ENCODE measurements at places on chromosomes 6 and 20.
A peak's percentile ranks its signal among the peaks of the same experiment; 100 is the strongest.

GRCh38 chr20:23452776-23453175 lies at the start of gene CST11:
Gene CST11 (minus strand): TSS chr20:23452876. CDS start chr20:23452811, 65 bp downstream.
- no peak for DNase-seq

DNA sequence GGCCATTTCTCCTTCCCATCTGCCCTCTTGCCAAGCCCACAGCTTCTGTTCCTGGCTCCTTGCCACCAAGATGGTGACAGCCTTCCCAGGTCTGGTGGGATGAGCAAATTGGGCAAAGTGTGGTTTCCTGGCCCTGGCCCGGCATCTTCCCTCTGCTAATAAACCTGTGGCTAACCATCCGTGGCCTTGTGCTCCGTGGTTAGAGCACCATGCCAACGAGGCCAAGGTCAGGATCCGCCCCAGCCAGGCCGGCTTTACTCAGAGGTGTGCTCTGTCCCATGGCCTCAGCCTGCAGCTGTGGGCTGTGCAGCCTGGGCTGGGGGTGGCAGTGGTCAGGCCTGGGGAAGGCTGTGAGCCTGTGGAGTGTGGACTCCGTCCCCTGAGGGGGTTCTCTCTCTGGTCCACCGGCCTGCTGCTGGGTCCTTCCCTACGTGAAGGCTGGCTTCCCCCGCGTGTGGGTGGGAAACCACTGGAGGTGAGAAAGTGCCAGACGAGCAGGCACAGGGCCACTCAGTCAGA lies 117.4 kb downstream of the VEGFA start:
- no peak for DNase-seq

GRCh38 chr6:166318227-166318626 lies 10.0 kb upstream of the PRR18 start:
- DNase-seq = no peak

DNA sequence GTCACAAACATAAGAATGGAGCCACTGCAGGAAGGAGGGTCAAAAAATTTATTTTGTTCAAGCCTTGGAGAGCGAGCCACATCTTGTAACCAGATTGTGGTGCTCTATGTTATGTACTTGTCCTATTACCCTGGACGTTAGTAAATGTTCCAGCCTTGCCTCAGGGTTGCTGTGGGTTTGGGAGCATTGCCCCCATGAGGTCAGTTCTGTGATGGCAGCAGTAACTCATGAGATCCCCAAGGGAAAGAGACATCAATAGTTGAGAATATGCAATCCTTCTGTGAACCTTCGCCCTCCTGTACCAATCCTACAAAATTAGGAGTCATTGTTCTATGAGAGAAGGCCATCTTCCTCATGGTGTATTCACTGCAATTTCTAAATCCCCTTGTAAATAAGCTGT lies 16.4 kb upstream of the CFAP206 start:
- DNase-seq = peak; percentile 3

- DNase-seq = no peak
Observed at GRCh38 chr20:9829835-9830234, 9.0 kb downstream of the PAK5 start.

GRCh38 chr6:122969999-122970533 lies 26.0 kb upstream of the CLVS2 start:
- no peak for DNase-seq

- peak; percentile 52 for DNase-seq
Observed at GRCh38 chr6:159761129-159761872, 544 bp upstream of the ACAT2 start.

DNA sequence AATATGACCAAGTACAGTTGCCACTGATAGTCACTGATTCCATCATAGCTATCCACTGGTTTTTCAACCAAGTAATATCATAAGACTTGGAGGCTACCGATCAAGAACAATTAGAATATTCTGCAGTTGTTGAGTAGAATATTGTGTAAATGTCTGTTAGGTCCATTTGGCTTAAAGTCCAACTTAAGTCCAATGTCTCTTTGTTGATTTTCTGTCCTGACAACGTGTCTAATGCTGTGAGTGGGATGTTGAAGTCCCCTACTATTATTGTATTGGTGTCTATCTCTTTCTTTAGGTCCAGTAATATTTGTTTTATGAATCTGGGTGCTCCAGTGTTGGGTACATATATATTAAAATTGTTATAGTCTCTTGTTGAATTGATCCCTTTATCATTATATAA lies 13.9 kb downstream of the ARFGEF3 start:
- no peak for DNase-seq

- DNase-seq = no peak
Observed at GRCh38 chr6:36113703-36114102, 16.6 kb upstream of the MAPK13 start.

- DNase-seq = no peak
Observed at GRCh38 chr6:35298625-35299140, 1.1 kb downstream of the DEF6 start.

DNA sequence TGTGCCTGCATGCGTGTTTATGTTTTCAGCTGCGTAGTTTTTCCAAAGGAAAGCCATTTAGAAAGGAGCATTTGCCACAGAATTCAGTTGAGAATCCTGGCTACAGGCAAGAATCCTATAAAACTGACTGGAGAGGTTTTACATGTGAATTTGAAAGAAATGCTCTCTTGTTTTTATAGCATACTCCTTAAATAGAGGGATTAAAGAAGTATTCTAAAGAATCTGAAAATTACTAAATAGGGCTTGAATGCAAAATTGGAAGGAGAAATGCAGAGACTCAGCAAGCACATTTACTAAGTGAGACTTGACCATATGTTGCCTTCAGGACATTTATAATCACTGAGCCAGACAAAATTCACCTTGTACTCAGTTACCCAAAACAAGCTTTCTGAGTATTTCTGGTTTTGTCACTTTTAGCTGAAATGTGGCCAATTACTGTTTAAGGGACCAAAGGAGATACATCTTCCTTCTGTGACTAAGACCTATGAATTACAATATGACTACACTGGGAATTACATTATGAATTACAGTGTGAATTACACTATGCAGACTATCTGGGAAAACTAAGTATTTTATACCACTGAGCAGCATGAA lies 107.4 kb upstream of the ASCC3 start:
- DNase-seq = no peak

GRCh38 chr6:680251-680650 lies 12.7 kb downstream of the EXOC2 start:
- DNase-seq = no peak

- no peak for DNase-seq
Observed at GRCh38 chr6:32353348-32353747, 18.4 kb downstream of the TSBP1 start.

Measured in NCI-H1694 (cell line).